Activated CD4-positive, alpha-beta T cell treated with anti-CD3 and anti-CD28 coated beads, Interleukin-2, Interleukin-4, amounts not matched to agents 100 ng/mL and 50 ng/mL, durations not matched to agents 16 hours and 8 hours (primary cell): ENCODE measurements at places on chromosomes 4 and X.

DNA sequence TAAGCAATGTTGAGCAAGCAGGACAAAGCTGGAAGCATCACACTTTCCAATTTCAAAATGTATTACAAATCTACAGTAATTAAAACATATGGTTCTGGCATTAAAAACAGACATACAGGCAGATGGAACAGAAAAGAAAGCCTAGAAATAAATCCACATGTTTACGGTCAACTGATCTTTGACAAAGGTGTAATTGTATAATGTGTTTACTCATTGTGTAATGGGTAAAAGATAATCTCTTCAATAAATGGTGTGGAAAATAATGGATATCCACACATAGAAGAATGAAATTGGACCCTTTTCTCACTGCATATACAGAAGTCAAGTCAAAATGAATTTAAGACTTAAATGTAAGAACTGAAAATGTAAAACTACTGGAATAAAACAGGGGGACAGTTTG is 394.2 kb downstream of the ANKRD50 start:
- DNase-seq = no peak

DNA sequence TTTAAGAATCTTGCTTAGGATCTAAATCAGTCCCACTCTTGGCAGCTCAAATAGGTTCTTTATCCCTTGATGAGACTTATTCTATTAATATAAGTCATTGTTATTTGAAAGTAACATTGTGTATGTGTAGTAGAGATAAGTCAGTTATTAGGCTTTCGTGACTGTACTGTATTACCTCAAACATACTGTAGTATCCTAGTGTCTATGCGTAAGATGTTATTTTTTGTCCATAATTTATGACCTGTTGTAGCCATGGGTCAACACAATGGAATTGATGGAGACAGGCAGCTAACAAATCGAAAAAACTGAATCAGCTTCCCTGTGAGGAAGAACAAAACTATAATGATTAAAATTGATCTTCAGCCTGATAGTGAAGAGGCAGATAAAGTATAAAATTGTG is 41.8 kb downstream of the CLCN3 start:
- no peak for DNase-seq

DNA sequence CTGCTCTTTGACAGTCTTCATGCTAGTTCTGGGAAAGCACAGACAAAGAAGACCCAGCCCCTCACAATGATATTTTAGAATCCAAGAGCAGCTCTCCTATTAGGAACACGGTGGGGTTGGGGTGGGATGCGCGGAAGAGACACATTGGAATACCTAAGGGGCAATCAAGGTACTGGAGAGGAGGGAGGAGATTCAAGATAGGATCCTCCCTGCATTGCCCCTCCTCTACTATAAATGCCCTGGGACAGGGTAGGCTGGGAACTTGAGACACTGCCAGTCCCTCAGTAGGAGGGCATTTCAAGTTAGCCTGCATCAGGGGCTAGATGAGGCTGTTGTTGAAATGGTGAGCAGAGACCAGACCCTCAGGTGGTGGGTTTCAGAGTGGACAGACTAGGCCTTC is 5.1 kb downstream of the MAGEB17 start:
- no peak for DNase-seq

- DNase-seq = no peak
These were observed 990.0 kb upstream of the PABPC4L start for GRCh38 chr4:135191596-135191995.

GRCh38 chr4:15832523-15833451 is 54.7 kb downstream of the CD38 start:
- DNase-seq = no peak

DNA sequence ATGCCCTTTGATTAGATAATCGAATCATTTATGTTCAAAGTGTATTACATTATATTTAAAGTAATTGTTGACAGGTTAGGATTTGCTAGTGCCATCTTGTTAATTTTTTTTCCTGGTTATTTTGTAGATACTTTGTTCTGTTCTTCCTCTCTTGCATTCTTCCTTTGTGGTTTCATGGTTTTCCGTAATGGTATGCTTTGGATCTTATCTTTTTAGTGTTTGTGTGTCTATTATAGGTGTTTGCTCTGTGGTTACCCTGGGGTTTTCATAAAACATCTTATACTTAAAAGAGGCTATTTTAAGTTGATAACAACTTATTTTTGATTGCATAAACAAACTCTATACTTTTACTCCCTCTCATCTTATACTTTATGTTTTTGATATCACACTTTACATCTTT is 108.2 kb upstream of the SRD5A3 start:
- no peak for DNase-seq

GRCh38 chr4:24477919-24478318 is 106.4 kb downstream of the DHX15 start:
- no peak for DNase-seq

GRCh38 chr4:147003956-147004809 is 58.5 kb upstream of the TTC29 start:
- DNase-seq = no peak

DNA sequence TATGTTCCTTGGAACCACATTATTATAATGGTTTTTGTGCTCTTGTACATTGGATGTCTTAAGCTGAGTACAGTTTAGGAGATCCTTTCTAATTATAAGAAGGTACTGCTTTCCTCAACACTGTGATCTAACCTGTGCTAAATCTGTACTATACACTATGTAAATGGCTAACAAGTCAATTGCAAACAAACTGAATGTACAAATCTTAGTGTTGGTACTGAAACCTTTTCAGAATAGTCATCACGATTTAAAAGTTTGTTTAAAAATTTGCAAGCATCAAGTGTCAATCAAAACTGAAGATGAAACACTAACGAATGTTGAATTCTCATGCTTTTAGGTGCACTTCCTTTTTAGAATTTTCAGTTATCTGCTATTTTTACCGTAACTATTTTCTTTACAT is 2090.4 kb upstream of the TENM3 start:
- no peak for DNase-seq
